Mucosa of descending colon (tissue), 3 donors: ENCODE measurements at places on chromosomes 3 and 15. TPM values are rescaled to one million over a fixed set of nuclear protein-coding genes. Genes with fewer than 3 reads are reported as not detected.

The HHATL gene
- not detected for total RNA-seq

The CDHR4 gene
- not detected for total RNA-seq

The SLC22A13 gene
- 0.70 TPM for total RNA-seq

The KCNMB2 gene
- 0.19 TPM for total RNA-seq

The MYLK gene
- 175 TPM for total RNA-seq

The MGA gene
- 29.2 TPM for total RNA-seq

The CLDN18 gene
- total RNA-seq: not detected

The DNASE1L3 gene
- total RNA-seq: 3.3 TPM

The PATL2 gene
- 3.9 TPM for total RNA-seq

The LRRC31 gene
- 63.8 TPM for total RNA-seq

The PLXND1 gene
- total RNA-seq: 26.8 TPM

The MB21D2 gene
- total RNA-seq: 2.7 TPM

The RFTN1 gene
- total RNA-seq: 9.7 TPM

The P3H2 gene
- 16.1 TPM for total RNA-seq
